Fibroblast of villous mesenchyme (primary cell): ENCODE measurements at places on chromosomes 5 and 9. TPM values are rescaled to one million over a fixed set of nuclear protein-coding genes. Genes with fewer than 3 reads are reported as not detected.

NPR3 gene
- total RNA-seq, result 2.9 and 6.5 TPM in 2 replicates

TAF11L10 gene
- total RNA-seq, result not detected in 2 replicates

- DNase-seq, result no peak
Measured at GRCh38 chr5:97728920-97729319, 545.9 kb upstream of the RIOK2 start.

PKD2L2 gene
- not detected in 2 replicates for total RNA-seq

DNA sequence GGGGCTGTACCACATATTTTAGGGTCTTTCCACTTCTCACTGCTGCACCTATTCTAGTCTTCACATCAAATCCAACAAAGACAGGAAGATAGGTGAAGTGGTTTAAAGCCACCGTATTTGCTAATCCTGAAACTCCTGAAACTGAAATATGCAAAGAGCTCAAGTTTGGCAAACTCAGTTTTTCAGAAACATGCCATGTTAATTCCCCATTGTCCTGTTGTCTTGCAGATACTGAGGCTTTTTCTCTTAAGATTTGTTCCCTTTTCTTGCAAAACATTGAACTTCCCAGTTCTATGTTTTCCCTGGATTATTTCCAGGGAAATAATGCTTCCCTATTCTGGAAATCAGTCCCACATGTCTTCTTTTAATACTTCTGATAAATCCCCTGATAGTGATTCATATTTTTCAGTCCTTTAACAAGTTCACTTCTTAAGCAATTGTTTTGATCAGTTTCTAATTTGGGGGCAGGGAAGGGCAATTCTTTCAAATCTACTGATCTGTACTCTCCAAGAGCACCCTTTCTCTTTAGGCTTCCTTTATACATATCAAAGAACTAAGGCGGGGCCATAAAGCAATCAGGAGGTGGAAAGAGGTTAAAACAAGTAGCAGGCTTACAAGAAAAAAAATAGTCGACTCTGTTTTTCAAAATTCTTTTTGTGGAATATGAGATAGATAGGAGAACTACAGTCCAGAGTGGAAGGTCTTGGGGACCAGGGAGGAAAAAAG lies 648.5 kb downstream of the BNC2 start:
- DNase-seq, result no peak

GFRA3 gene
- total RNA-seq, result not detected in 2 replicates

SPINK13 gene
- not detected in 2 replicates for total RNA-seq

DNA sequence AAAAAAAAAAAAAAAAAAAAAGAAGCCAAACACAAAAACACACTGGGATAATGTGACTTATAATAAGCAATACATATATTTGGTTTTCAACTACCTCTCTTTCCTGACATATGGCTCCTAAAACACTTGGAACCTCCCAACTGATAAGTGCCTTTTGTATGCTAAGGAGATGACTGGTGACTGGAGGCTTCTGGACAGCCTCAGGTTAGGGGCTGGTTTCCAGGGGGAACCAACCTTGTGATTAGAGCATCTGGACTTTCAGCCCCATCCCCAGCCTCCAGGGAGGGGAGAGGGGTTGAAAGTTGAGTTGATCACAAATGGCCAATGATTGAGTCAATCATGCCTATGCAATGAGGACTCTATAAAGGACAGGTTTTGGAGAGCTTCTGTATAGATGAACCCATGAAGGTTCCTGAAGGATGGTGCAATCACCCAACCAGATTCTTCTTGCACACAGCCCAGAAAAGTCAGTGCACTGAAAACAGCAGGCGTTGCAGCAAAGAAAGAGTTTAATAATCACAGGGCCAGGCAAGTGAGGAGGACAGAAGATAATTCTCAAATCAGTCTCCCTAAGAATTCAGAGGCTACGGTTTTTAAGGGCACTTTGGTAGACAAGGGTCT lies 276.7 kb downstream of the AUH start:
- DNase-seq, result no peak

GRCh38 chr5:146840016-146840415 lies 38.5 kb downstream of the PPP2R2B start:
- no peak for DNase-seq

MAT2B gene
- 38.7 and 73.0 TPM in 2 replicates for total RNA-seq

DNA sequence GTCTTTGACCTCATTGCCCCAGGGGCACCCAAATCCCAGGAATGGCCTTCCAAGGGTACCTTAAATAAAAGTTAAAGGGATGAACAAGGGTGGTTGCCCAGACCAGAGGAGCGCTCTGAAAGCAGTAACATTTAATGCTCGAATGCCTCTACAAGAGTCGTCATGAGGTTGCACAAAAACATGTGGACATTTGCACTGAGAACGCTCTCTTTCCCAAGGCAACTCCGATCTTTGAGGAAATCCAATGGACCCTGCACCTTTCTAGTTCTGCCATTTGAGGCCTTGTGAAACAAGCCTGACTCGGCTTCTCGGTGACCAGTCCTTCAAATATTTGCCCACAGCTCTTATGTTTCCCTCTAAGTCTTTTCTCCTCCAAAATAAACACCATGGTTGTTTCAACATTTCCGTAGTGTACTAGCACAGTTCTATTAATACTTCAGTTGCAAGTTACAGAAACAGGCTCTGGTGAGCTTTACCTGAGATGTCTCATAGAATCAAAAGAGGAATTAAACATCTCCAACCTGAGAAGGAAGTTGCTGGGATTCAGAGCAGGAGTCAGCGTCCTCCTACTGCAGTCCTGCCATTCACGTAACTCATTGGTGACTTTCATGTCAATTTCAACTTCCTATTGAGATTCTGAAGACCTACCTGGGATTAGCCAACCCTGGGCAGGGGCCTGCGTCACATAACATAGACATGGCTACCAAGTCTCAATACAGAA lies 168.8 kb upstream of the RAI14 start:
- peak; percentile 88 for DNase-seq

DNA sequence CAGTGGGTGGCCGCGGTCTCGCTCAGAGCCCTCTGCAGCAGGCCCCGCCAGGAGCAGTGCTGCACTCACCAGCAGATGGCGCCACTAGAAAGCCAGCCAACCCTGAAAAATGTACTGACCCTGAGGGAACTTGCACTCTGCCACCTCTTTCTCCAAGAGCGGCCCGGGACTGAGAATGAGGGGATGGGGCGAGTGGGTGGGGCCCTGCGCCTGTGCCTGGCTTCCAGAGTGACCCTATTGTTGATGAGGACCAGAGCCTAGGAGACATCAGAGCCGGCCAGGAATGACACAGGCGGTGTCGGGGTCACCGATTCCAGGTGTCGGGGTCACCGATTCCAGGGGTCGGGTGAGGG lies 2.9 kb upstream of the IL17B start:
- peak; percentile 82 for DNase-seq

DNA sequence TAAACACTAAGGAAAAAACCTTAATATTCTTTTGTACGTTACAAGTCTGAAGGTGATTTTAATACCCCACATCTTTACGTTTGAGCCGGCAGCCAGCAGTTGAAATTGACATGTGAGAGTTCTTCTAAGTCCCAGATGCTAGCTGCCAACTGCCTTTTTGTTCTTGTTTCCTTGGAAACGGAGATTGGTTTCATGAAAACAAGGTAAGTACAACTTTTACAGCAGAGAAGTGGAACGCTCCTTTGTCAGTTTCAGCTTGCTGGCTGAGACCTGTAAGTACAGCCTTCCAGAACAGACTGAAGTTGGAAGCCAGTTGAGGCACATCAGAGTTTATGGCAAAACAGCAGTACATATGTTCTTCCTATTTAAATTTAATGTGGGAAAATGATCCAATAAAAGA lies 1018.4 kb upstream of the ARRDC3 start:
- no peak for DNase-seq

ANXA1 gene
- total RNA-seq, result 526 and 798 TPM in 2 replicates

GRCh38 chr9:23321049-23321448 lies 505.0 kb downstream of the ELAVL2 start:
- DNase-seq, result no peak

ORM2 gene
- total RNA-seq, result not detected in 2 replicates

UBE2QL1 gene
- not detected in 2 replicates for total RNA-seq

QRFP gene
- total RNA-seq, result not detected in 2 replicates

- no peak for DNase-seq
Measured at GRCh38 chr5:174381241-174381640, 335.7 kb downstream of the NSG2 start.

HMMR gene
- 10.0 and 32.8 TPM in 2 replicates for total RNA-seq

CSF1R gene
- under 0.01 TPM in 2 replicates for total RNA-seq

DNA sequence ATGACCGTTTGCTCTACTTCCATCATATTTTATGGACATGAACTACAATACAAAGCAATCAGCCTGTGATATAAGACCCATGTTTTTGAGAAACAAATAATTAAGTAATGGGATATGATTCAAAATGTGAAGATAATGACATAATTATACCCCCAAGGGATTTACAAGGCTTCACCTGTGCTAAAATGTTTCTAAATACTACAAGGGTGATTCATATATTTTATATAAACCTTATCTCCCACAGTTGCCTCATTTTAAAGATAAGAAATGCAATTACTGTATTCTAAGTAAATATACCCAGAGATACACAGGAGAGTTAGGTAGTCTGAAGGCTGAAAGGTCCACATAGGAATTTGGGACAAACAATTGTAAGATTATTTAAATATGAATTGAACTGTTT lies 662.0 kb upstream of the CHD1 start:
- no peak for DNase-seq

GRCh38 chr9:104412238-104412637 lies 91.8 kb upstream of the OR13F1 start:
- no peak for DNase-seq

DNA sequence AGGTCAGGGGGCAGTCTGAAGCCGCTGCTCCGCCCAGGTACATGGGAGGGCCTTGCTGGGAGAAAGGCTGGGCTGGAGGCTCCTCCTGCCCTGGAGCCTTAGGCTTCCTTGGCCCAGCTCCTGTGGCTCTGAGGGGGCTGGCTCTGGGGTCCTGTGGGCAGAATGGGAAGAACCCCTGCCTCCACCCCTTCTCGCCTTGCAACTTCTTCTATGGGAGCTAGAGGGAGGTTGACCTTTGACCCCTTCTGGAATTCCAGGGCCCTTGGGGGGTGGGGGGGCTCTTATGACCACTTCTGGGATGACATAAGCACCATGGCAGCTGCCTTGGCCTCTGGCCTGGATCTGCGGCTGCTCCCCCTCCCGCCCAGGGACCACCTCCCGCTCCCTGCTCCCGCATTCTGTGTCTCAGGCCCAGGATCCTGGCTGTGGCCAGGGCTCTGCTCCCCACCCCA lies 32.2 kb downstream of the IER5L start:
- peak; percentile 96 for DNase-seq

- peak; percentile 41 for DNase-seq
Measured at GRCh38 chr9:33117306-33117705, 40.8 kb upstream of the SMU1 start.

NUTM2G gene
- total RNA-seq, result not detected in 2 replicates

DNA sequence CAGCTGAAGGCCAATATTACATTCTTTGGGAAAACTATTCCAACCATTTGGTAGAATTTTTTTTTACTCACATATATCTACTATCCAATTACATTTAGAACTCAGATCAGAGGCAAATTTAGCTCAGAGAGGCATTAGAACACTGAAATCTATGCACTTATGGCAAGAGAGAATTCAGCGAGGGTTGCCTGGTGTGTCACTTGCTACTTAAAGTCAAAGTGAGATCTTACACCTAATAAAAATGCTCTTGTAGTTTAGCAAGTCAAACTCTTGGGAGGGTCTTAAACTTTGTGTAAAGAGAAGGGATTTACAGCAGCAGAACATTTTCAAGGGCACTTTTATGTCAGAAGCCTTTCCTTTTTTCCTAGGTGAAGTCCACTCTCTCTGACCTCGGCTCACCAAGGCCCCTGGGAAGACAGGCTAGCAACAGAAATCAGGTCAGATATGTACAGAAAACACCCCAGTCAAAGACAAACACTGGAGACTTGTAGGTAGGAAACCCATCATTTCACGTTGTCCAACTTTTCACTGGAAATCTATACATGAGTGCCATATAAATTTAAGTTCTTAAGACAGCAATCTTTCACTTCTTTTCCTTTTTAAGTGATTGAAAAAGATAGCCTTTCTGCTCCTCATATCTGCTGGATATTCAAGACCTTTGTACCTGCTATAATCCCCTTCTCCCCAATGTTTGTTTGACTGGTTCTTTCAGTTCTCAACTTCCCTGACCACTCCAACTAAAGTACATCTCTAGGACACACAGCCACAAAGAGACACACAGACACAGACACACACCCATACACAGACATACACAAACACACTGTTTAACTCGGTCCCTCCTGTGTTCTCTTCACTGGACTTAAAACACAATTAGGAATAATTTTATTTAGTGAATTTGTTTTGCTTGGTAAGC lies 635.8 kb downstream of the PDE4D start:
- no peak for DNase-seq

DNA sequence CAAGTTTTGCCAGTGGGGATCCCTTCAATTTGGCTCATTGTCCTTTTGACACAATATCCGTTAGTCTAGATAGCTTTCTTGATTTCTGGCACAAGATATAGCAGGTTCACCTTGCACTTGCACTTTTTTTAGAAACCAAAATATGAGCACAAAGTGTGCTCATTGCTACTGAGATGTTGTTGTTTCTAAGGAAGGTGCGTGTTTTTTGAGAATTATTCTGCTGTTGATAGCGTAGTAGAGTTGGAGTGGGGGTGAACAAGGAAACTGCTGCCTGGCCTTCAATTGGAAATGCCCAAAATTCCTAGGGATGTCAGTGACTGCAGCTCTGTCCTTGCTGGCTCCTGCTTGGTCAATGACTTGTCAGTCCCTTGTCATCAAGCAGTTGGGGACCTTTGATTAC lies 73.3 kb downstream of the TLE4 start:
- DNase-seq, result no peak

DNA sequence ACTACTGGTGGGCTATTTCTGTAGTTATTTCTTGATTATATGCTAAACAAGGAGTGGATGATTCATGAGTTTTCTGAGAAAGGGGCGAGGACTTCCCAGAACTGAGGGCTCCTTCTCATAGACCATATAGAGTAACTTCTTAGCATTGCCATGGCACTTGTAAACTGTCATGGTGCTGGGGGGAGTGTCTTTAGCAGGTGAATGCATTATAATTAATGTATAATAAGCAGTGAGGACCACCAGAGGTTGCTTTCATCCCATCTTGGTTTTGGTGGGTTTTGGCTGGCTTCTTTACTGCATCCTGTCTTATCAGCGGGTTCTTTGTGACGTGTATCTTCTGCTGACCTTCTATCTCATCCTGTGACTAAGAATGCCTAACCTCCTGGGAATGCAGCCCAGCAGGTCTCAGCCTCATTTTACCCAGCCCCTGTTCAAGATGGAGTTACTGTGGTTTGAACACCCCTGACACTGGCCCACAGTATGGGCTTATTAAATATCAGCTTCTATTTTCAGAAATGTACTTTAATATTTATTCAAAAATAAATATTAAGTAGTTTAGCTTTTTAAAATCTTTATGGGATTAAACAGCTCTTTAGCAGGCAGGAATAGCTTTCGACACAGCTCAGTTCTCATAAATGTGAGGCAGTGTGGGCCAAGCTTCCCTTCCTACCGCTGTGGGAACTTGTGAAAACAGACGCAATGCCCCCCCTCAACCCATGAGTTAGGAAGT lies 44.4 kb downstream of the GALNT12 start:
- peak; percentile 73 for DNase-seq

- DNase-seq, result no peak
Measured at GRCh38 chr5:133828722-133829121, 139.7 kb downstream of the C5orf15 start.
